COR-L47 (cell line): ENCODE measurements at places on chromosomes 6 and 20.

DNA sequence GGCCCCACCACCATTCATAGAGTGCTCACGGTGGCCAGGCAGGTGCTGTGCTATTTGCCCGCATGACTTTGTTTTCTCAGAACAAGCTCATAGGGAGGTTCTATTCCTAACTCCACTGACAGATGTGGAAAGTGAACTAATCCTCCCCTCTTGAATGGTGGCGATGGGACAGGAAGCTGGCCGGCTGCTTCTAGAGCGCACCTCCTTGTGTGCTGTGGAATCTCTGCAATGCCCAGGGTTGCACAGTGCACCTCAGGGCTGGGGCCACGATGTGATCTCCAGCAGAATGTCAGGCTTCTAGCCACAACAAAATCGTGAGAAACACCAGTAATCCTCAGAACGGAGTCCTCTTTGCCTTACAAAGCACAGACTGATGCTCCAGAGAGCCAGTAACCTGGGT is 53.8 kb upstream of the SLC22A23 start:
- no peak for DNase-seq

DNA sequence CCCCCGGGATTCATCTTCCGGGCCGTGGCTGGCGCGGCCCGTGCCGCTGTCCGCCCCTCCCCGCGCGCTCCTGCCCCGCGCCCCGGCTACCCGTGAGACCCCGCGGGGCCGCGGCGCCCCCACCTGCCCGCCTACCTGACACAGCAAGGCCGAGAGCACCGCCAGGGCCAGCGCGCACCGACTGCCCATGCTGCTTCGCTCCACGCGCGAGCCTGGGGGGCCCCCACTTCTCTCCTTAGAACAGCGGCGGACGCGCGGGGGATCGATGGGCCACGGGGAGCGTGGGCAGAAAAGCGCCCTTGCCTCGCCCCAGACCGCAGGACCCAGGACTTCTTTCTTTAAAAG is 955 bp downstream of the DLL1 start:
- DNase-seq, result no peak

- DNase-seq, result no peak
Measured at GRCh38 chr6:84536885-84537638, 227.3 kb downstream of the TBX18 start.

- DNase-seq, result no peak
Measured at GRCh38 chr6:56689114-56689513, 46.4 kb upstream of the DST start.

GRCh38 chr6:113651120-113651519 is 206.0 kb upstream of the MARCKS start:
- DNase-seq, result no peak

GRCh38 chr6:113377362-113377942 is 479.7 kb upstream of the MARCKS start:
- DNase-seq, result no peak

DNA sequence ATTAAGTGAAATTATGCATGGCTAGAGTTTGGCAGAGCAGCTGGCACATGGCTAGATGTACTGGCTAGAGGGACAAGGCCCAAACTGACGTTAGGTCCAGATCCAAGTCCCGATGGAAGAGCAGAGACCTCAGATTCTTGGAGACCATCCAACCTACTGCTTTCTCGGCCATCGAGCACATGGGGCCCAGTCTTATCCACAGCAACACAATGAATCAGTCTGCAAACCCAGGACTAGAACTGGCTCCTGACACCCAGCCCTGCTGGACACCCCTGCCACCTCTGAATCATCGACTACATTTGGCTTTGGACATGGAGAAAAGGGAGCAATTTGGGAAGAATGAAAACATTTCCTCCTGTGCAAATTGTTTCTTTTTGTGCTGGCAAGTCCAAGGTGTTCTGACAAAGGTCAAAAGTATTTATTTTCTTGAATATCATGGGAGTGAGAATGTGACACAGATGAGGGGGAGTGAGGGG is 23.9 kb upstream of the YWHAB start:
- no peak for DNase-seq

DNA sequence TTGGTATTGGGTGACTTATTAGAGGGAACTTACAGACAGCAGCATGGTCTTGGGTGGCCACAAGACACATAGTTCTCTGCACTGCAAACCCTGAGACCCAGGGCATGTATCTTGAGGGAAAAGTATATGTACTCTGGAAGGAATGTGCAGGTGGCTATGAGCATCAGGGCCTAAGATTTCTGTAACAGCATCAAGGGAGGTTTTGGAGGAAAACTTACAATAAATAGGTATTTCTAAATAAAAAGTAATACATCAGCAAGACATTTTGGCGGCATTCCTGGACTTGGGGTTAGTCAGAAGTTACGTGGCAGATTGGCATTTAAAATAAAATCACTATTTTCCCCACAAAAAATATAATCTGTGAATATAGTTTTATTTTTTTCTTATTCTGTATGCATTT is 8.0 kb upstream of the STX7 start:
- DNase-seq, result no peak

DNA sequence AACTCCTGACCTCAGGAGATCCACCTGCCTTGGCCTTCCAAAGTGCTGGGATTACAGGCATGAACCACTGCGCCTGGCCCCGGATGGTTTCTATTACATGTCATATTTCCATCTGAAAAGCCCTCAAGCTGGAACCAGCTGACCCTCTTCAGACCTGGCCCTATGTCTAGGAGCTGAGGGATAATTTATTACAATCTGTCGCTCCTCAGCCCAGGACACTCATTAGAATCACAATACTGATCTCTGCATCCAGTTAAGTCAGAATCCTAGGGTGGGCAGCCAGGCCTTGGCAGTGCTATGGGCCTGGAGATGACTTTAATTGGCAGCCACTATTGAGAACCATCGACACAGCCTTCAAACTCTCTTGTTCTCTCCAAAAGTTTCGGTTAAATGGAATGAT is 162.6 kb upstream of the SNX9 start:
- DNase-seq, result no peak

DNA sequence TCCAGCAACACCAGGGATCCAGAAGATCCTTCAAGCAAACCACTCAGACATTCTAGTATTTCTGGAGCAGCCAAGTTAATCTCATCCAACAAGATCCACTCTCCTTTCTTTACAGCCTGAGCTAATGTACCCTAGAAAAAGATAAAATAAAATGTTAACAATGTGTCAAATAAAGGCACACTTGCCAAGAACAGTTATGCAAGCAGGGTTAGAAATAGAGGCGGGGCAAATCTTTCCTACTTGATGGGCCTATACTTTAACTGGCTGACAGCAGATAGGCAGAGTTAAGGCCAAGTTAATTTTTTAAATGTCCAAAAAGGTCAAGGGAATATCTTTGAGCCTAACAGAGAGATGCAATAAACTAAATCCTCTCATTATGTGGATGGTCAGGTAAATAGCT is 60.8 kb downstream of the MDN1 start:
- DNase-seq, result no peak

DNA sequence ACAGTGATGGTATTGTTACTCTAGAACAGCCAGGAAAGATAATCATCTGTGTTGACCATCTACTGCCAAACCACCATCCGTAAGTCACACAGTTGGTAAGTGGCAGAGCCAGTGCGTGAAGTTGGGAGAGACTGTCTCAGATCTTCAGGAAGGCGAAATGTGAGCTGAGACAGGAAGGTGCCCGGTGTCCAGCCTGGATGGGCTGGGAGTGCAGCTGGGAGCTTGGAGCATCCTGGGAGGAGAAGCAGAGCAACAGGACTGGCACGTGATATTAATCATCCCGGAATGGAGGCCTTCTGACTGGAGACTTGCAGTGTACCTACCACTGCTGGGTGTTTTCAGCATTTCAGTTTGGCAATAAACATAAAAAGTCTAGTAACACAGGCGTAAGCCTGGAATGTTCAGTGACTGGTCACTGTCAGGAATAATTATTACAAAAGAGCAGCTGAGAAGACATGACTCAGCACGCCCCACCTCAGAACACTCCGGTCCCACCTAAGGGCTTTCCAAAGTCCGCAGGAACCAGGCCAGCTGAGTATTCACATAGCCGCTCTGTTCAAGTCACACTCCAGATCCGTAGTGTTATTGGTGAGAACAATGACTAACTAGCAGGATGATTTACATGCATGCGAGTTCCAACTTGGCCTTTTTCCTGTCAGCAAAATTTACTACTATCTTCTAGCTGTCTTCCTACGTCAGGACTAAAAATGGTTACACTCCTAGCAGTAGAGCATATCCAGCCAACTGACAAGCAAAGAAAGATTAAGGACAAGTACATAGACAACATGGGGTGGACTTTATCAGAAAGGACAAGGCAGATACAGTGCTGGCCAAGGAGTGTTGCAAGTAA is 45.1 kb upstream of the PNRC1 start:
- no peak for DNase-seq

DNA sequence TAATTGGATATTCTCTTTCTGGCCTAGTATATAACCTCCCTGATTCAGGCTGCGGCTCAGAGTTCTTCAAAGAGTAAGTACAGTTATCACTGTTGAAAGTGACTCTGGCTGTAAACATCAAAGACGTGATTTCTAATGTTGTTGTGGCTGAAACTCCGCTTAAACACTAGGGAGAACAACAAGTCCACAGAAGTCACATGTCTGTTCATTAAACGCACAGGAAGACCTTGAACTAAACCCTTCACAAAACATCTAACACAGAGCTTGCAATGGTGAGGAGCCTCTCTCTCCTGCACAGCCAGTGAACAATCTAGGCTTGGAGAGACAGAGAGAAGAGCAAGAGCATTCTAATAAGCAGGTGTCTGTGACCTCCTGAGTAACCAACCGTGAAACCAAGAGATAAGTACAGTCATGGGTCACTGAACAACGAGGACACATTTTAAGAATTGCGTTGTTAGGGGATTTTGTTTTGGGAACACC is 249.3 kb downstream of the PRKN start:
- DNase-seq, result no peak

GRCh38 chr6:134410541-134410940 is 92.6 kb upstream of the SGK1 start:
- no peak for DNase-seq

DNA sequence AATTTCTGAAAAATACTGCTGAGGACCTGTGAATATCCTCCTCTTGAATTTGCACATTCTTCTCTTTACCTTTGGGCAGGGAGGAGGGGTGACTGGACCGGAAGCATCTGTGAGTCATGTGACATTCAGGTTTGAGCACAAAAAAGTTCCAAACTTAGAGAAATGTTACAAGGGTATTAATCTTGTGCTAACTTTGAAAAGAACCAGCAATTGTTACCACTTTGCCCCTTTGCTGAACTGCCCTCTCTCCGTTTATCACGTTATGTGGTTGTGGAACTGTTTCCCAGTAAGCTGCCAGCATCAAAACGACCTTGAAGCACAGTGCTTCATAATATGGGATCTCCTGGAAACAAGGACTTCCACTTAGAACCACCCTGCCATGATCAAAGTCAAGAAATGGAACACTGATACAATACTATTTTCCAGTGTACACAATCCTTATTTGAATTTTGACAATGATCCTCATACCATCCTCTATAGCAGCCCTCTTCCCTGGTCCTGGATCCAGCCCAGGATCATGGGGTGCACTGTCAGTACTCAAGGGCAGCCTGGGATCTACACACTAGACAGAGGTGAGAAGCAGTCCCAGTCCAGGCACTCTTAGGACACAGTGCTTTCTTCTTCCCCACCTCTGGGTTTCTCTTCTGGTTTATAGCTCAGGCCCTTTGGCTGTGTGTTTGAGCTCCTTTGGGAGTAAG is 2.3 kb upstream of the TUBB1 start:
- DNase-seq, result no peak

DNA sequence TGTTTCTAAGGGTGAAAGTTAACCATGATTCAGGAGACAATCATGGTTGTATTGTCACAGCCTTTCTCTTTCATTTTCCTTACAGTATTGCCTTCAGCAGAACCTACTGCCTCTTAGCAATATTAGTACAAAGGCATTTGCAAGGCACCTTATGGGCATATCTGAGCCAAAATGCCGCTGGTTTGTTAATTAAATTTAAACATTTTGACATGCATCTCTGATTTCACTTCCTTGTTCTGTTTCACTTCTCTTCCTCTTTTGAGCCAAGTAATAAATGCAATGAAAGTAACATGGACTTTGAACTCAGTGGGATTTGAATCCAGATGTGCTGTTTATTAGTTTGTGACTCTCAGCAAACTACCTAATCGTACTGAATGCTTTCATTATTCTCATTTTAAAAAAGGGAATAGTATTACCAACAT is 467.4 kb upstream of the CITED2 start:
- no peak for DNase-seq

- DNase-seq, result no peak
Measured at GRCh38 chr6:155483858-155484257, 28.2 kb upstream of the NOX3 start.

GRCh38 chr6:118875672-118876071 is 18.3 kb upstream of the ASF1A start:
- DNase-seq, result peak; percentile 18

DNA sequence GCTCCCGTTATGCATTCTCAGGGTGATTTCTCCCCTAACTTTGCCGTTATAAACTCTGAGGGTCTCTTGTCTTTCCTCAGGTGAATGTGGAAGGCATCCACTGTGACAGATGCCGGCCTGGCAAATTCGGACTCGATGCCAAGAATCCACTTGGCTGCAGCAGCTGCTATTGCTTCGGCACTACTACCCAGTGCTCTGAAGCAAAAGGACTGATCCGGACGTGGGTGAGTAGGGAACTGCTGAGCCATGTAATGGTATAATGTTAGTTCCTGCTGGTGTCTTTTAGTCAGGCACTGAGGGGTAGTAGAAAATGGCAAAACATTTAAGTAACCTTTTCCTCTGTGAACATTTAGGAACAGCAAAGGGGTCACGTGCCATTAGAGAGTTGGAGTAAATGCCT is 395.4 kb downstream of the ARHGAP18 start:
- DNase-seq, result no peak

GRCh38 chr20:1942061-1942460 is 46.9 kb downstream of the SIRPA start:
- no peak for DNase-seq

- no peak for DNase-seq
Measured at GRCh38 chr20:10470276-10470675, 35.2 kb downstream of the SLX4IP start.

GRCh38 chr6:133242637-133243585 is 1.8 kb downstream of the EYA4 start:
- DNase-seq, result no peak

DNA sequence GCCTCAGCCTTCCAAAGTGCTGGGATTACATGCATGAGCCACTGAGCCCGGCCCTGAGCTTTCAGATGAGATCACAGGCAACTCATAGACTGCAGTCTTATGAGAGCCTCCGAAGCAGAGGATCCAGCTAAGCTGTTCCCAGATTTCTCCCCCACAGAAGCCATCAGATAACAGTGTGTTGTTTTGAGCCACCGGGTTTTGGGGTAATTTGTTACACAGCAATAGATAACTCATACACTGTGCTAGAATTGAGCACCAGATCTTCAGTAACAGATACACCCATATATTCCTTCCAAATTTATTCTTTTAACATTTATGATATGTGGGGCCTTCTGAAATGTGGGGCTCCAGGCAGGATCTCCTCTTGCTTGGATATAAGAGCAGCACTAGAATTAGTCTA is 19.0 kb upstream of the ZBTB22 start:
- DNase-seq, result no peak

GRCh38 chr20:9363673-9364072 is 150.7 kb upstream of the LAMP5 start:
- DNase-seq, result no peak

GRCh38 chr6:129671442-129672340 is 38.3 kb downstream of the ARHGAP18 start:
- DNase-seq, result no peak

GRCh38 chr20:7540923-7541322 is 399.3 kb downstream of the HAO1 start:
- DNase-seq, result no peak
